ENCODE measurements at places on chromosomes 3 and 15.

DNA sequence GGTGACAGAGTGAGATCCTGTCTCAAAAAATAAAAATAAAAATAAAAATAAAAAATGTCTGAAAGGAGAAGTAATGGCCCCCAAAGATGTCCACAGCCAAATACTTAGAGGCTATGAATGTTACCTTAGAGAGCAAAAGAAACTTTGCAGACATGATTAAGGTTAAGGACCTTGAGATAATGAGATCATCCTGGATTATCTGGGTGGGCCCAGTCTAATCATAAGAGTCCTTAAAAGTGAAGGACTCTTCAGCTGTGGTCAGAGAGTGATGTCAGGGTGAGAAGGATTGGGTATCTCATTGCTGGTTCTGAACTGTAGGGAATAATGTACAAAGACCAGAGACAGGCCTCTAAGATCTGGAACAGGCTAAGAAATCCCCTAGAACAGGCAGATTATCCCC lies 84.9 kb upstream of the POU1F1 start:
- no peak for DNase-seq

- no peak for DNase-seq
These were observed 29.7 kb downstream of the XYLB start for GRCh38 chr3:38376098-38376816.

DNA sequence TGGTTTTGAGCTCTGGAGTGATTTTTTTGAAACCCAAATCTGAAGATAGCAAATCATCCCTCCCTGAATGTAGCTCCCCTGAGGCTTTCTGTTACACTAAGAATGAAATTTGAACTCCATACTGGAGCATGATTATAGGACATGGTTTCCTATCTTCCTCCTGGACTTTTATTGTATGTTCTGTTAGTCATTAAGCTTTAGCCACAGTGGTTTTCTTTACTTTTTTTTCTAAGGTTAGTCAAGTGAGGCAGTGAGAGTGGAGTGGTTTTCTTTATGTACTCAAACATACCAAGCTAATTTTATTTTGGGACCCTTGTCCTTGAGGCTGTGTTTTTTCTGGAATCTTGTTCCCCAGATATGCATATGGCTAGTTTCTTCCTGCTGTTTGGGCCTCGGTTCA lies 55.2 kb upstream of the FRMD4B start:
- DNase-seq = no peak

DNA sequence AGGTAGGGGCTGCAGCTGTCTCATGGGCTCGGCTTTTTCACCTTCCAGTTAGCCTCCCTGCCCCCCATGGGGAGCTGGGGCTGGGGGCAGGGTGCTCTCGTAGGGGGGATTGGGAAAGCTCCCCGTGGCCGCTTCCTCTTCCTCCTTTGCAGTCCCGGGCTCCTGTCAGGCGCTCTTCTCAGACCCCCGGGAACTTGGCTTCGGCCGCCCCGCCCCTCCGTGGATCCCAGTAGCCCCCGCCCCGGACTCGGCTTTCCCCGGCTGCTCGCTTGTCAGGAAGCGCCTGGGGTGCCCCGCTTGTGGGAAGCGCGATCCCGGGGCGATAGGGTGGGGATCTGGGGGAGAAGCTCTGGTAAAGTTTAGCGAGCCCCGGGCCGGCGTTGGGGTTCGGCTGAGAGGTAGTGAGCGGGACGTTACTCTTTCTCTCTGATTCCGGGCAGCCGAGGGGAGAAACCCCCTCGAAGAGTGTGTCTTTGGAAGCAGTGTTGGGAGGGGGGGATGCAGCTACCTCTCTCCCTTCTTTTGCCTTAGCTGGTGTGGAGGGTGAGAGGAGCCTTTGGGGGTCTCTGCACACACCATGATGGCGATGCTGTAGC lies 611 bp downstream of the PIAS1 start:
- no peak for DNase-seq

DNA sequence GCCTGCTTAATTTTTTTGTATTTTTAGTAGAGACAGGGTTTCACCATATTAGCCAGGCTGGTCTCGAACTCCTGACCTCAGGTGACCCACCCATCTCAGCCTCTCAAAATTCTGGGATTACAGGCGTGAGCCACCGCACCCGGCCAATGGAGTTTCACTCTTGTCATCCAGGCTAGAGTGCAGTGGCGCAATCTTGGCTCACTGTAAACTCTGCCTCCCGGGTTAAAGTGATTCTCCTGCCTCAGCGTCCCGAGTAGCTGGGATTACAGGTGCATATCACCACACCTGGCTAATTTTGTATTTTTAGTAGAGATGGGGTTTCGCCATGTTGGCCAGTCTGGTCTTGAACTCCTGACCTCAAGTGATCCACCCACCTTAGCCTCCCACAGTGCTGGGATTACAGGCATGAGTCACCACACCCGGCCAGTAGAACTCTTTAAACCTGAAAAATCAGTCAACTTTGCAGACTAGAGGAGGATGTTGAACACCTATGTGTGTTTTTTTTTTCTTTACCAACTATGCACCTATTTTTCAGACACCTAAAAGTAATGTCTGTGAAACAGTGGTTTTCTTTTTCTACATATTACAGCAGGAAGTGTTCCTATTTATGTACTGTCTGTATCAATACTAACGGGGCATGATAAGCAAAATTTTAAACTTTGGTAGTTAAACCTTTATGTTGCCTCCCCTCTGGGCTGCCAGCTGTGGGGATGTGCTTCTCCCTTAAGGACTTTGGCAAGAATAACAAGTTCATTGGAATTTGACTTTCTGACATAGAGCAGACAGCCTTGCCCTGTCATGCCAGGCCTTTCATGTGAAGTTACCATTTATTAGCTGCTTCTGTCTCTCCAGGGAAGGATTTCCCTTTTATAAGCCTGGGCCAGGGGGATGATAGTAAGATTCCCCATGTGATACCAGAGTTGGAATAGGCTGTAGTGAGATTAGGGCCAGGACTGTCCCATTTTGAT lies 8.1 kb downstream of the ARIH2 start:
- DNase-seq = no peak

DNA sequence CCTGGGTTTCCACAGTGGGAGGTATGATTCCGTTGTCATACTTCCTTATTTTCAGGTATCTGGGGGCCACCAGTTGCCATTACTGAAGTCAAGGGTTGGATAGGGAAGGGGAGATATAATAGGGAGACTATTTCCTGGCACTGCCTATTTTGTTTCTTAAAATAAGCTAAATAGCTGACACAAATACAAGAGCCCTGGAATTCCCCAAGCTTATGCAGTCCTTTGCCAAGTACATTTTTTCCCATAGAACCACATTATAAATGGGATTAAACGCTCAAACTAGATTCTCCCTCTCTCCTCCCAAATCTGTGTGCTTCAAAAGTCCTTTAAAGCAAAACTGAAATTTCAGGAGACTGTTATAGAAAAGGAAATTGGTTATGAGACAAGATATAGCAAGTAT lies 68.7 kb downstream of the AP4E1 start:
- DNase-seq = no peak

DNA sequence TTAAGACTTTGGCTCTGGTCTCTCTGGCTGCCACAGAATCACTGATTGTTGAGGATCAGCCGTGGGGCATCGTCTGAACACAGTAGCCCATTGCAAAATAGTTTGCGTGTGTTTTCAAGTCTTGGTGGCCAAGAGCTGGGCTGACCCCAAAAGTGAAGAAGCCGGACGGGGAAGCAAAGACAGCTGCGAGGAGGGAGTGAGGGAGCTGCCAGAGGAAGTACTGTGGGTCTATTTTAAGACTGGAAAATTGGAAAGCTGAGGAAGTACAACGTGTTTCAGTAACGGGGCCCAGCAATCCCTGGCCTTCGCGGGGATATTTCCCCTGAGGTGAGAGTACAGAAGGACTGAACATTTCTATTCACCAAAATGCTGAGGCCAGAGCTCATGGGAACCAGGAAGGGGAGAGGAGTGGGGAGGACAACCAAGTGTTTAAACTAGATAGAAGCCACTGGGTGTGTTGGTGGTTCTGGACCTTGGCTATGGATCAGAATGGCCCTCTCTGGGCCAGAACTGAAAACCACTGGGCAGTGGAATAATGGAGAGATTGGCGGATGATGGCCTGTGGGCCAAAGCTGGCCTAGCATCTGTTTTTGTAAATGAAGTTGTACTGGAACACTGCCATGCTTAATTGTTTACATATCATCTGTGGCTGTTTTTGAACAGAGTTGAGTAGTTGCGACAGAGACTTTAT lies 34.1 kb upstream of the LIMD1 start:
- no peak for DNase-seq

DNA sequence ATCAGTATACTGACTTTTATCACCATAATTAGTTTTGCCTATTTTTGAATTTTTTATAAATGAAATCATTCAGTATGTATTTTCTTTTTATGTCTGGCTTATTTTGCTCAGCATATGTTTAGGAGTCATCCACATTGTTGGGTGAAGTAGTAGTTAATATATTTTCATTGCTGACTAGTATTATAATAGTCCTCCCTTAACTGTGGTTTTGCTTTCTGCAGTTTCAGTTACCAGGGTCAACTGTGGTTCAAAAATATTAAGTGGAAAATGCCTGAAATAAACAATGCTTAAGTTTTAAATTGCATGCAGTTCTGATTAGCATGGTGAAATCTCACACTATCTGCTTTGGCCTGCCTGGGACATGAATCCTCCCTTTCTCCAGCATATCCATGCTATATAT lies 39.5 kb upstream of the PRR23C start:
- no peak for DNase-seq

DNA sequence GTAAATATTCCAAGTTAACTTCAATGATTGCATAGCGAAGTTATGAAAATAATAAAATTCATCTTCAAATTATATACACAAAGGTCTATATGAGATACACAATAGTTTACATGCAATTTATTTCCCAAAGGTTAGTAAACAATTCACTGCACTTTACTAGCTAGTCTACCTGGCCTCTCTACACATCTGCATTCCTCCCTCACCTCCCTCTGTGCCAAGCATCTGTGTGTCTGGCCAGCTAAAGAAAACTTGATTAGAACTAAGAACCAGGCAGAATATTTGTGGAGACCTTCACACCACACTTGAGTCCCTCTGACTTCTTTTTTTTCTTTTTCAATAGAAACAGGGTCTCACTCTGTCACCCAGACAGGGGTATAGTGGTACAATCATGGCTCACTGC lies 61.4 kb downstream of the LRRFIP2 start:
- no peak for DNase-seq

DNA sequence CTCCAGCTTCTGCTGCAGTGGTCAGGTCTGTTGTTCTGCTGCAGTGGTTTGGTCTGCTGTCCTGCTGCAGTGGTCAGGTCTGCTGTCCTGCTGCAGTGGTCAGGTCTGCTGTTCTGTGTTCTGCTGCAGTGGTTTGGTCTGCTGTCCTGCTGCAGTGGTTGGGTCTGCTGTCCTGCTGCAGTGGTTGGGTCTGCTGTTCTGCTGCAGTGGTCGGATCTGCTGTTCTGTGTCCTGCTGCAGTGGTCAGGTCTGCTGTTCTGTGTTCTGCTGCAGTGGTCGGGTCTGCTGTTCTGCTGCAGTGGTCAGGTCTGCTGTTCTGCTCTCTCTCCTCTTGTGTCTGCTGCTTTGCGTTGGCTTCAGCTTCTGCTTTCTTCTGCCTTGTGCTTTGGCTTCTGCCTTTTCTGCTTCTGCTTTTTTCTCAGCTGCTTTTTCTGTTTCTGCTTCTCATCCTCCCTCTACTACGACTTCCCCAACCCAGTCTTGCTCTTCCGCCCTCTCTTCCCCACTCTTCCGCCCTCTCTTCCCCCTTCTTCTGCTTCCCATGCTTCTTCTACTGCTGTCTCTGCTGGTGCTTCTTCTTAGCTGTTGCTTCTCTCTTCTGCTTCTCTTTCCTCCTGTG lies 50.7 kb downstream of the FAM43A start:
- no peak for DNase-seq

DNA sequence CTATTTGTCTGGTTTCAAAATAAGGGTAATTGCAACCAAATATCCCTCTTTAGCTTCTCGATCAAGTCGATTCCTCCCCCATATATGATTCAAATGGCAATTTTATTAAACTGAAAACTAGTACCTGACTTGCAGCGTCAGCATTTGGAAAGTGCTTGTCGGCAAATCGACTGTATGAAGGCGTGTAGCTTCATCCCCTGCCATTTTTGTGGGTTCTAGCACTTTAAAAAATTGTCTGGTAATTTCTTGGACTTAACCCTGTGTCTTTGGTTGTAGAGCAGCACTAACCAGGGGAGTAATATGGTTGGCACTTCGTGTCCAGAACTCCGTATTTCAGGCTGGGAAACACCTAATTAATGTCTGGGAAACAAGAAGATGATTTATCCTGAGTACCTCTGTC lies 573 bp downstream of the MME start:
- no peak for DNase-seq

DNA sequence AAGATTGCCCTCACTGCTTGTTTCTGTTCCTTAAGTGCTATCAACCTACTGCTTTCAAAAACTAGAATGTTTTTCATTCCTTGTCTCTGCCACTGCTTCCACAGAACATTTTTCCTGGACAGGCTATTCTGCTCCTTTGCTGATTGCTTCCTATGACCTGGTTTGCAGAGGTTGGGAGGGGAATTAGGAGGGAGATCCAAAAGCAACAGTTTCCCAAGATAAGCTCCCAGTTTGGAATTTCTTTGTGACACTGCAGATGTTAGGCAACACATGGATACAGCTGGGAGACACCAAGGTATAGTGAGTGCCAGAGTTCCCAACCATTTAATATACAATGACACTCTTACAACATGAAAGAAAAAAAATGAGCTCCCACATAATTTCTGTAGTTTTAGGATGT lies 1036.5 kb downstream of the ROBO2 start:
- no peak for DNase-seq

DNA sequence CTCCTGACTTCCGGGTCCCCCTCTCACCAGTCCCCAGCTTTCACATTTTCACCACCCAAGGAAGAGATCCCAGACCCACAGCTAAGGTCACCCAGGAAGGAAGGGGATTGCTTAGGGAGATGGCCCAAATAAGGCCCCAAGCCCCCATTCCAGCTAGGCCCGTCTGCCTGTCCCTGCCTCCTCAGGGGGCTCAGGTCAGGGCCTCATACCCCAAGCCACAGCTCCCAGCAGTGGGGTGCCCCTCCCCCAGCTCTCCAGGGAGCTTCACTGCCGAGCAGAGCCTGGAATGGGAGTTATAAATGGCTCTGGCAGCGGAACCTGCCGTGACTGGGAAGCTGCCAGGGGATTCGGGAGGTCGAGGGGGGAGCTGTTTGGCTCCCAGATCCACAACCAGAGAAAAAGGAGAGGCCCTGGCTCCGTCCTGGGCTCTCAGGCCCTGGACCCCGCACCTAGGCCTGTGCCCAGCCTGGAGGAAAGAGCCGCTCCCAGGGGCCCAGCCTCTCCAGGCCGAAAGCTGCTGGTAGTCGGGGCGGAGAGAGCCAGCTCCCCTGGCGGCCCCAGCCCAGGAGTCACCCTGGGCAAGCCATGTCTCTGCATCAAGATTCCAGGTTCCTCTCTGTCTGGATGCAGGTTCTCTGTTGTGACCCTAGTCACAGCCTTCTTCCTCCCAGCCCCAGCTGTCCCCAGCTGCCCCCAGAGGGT lies 550 bp downstream of the CCDC9B start:
- peak; percentile 56 for DNase-seq

GRCh38 chr15:38853608-38854007 lies 289.0 kb upstream of the RASGRP1 start:
- DNase-seq = no peak

GRCh38 chr3:31051226-31051625 lies 156.8 kb upstream of the GADL1 start:
- DNase-seq = no peak

- no peak for DNase-seq
These were observed 54.7 kb downstream of the RPL22L1 start for GRCh38 chr3:170815340-170815739.

- DNase-seq = no peak
These were observed 22.2 kb upstream of the IQSEC1 start for GRCh38 chr3:13095408-13095937.
